ENCODE measurements at places on chromosomes 5 and 9.

GRCh38 chr5:74865804-74866595 lies at the start of gene FAM169A:
Gene FAM169A, minus strand, starts transcription at chr5:74866387. Its CDS starts 24,711 bp downstream, at chr5:74841676.
- no peak for DNase-seq

DNA sequence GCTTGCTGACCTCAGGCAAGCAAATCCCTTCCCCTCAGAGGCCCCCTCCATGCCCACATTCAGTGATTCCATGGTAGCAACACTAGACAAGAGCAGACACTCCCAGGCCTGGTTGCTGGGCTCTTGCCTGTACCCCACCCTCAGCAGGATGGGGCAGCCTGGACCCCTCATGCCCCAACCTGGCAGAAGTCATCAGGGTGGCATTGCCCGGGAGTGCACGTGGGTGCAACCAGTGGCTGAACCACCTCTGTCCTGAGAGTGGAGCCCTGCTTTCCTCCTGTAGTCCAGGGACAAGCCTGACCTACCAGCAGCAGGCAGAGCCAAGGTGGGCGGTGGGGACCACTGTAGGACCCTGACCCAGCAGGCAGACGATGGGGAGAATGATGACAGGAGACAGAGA lies 65.8 kb upstream of the TBC1D2 start:
- DNase-seq = no peak

DNA sequence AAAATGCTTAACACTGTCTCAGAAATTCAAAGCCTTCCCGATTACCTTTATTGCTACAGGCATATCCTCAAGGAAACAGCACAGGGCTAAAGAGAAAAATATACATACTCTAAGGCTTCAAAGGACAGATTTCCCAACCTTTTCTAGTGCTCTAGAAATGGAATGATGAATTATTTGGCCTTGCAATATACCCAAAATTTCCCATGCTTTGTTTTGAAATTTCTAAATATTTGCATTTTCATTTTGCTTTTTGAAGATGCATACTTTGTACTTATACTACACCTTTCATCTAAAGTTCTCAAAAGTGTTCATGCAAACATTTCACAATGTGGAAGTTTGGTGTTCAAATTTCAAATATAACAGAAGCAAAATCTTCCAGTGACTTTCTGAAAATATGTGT lies 312.7 kb upstream of the PDE4D start:
- DNase-seq = no peak

DNA sequence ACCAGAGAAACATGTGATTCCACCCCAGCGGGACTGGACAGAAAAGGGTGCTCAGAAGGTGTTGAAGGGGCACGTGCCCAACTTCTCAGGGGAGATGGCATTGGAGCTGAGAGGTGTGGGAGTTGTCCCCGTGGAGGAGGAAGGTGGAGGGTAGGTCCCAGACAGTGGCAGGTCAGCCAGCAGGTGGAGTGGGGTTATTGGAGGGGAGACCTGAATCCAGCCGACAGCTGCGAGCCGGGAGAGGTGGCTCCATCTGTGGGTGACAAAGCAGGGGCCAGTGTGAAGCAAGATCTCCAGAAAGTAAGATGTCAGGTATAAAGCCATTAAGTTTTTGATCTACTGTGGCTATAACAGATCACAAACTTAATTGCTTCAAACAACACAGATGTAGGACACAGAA lies 75.1 kb downstream of the HRH2 start:
- no peak for DNase-seq

DNA sequence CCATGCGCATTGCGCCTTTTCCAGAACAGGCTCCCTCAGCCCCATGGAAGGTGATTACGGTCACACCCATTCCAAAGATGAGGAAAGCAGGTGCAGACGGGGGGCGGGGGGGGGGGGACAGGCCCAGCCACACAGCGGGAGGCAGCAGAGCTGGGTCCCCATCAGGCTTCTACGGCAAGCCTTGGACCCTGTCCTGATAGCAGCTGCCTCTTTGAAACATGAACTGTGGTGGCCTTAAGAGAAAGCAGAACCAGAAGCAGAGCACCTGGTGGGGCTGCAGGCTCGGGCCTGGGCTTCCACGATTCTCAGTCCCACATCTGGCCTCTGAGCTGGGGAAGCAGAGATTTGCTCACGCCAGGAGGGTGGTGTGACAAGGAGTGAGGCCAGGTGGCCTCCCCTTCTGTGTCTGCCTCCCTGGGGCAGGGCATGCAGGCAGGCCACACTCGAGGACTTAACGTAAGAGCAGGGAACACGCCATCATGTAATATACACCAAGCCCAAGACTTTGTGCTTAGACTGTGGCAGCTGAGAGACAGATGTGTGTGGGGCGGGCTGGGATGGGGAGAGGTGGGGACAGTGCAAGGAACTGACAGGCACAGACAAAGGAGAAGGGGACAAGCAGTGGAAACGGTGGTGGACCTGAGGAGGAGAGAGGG lies 14.2 kb upstream of the PHYKPL start:
- DNase-seq = no peak

GRCh38 chr9:12178634-12179033 lies 514.6 kb upstream of the TYRP1 start:
- DNase-seq = no peak

- no peak for DNase-seq
Measured at GRCh38 chr9:99167694-99168093, 54.0 kb downstream of the ALG2 start.

DNA sequence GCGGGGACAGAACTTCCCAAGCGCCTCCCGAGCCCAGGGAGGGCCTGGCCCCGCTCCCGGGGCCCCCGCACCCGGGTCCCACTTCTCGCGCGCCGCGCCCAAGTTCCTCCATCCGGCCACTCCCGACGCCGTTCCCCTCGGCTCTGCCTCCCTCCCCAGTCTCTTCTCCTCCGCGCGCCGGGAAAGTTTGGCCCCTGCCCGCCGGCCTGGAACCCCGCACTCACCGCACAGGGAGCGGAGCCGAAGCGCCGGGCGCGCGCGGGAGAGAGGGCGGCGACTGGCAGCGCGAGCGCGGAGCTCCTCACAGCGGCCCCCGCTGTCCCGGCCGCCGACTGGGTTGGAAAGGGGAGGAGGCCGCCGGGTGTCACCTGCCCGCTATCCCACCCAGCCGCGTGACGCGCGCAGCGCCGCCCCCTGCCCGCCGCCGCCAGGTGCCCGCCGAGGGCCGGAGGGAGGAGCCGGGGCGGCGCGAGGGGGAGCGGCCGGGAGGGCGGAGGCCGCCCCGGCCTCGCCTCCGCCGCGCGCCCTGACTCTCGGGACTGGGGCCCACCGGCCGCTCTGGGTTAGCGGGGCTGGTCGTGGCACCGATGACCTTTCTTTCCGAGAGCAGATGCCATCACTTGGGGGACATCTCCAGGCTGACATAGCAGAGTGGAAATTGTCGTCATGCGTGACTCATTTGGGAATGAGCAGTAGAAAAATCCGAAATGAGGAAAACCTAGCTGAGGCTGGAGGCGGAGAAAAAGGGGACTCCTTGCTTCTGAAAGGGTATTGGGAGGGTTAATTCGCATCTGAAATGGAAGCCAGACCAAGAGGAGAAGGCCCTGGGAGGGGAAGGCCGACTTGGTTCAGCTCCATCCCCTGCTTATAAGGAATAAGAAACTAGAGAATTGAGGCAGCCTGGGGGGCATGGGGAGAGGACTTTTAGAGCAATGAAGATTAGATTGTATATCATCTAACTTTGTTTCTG lies at the start of gene ELOVL7:
ELOVL7 (minus strand) TSS at position 334 of the 970 bp plus-strand sequence. CDS start 56,872 bp downstream, outside the sequence.
- no peak for DNase-seq

DNA sequence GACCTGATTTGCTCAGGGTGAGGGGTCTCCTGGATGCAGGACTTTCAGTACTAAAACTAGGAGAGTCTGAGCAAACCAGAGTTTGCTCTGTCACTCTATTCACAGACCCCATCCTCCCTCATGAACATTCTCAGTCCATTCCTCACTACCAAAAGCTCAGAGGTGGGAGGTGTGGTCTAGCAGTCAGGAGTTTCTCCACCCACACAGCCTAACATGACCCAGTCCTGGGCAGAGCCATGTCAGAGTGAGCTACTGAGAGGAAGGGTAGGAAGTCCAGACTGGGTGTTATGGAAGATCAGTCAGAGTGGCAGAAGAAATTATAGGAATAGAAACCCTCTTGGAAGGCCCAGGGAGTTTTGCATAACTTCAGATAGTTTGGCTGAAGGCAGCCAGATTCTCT lies 113.3 kb upstream of the GRAMD2B start:
- DNase-seq = no peak

- no peak for DNase-seq
Measured at GRCh38 chr9:133786907-133787753, 49.0 kb upstream of the SARDH start.

GRCh38 chr5:83000428-83000827 lies 76.8 kb downstream of the TMEM167A start:
- no peak for DNase-seq

DNA sequence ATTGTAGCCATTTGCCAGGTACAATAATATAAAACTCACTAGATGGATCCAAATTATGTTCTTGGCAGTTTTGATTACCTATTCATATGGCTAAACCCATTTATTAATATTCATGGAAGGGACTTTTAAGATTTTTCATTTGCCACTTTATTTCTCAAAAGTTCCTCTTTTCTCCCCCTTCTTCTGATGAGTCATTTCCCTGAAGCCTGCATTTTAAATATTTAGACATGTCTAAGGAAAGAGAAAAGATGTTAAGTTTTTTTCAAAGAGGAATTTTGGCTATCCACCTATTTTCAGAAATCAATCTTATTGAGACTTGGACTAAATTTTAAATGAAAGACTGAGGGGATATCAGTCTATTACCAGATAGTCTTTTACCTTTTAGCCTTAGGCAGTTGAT lies 1189.4 kb downstream of the EFNA5 start:
- DNase-seq = no peak

GRCh38 chr5:87101321-87101720 lies 166.4 kb upstream of the RASA1 start:
- DNase-seq = no peak

DNA sequence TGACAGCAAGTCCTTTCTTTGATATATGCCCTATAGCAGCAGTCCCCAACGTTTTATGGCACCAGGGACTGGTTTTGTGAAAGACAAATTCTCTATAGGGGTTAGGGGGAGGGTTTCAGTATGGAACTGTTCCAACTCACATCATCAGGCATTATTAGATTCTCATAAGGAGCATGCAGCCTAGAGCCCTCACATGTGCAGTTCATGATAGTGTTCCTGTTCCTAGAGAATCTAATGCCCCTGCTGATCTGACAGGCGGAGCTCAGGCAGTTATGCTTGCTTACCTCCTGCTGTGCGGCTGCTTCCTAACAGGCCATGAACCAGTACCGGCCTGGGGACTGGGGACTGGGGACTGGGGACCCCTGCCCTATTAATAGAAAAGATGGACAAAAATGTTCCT lies 2.7 kb upstream of the RAPGEF6 start:
- no peak for DNase-seq

DNA sequence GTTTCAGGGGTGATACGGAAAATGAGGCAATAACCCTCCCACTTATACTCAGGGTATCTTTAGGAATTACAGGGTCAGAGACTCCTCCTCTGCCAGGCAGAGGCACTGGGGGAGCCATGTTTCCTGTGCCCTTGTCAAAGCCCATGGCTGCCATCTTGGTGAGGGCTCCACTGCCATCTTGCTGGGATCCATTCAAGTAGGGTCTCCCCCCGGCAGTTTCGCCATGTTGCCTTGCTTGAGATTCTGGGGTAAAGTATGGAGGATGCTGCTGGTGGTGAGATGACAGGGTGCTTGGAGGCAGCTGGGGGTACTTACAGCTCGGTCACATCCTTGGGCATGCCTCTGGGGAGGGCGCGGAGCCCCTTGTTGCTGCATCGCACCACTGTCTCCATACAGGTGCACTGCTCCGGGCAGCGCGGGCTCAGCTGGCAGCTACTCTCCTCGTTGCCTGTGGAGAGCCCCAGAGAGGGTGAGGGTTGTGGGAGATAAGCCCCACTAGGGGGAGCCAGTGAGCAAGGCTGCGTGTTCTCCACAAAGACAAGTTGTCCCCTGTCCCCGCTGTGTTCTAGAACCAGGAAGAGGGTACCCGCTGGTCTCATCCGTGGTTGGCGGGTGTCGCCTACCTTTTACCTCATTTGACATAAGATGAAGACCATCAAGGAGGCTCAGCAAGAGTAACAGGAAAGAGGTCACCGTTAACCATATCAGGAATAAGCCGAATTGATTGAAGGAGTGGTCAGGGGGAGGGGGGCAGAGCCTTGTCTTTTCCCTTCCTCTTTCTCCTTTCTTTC lies 169.0 kb upstream of the PANK3 start:
- DNase-seq = peak; percentile 64
